ENCODE measurements at places on chromosomes 7 and 10.

- no peak for DNase-seq
Measured at GRCh38 chr7:158369290-158369689, 218.3 kb downstream of the PTPRN2 start.

DNA sequence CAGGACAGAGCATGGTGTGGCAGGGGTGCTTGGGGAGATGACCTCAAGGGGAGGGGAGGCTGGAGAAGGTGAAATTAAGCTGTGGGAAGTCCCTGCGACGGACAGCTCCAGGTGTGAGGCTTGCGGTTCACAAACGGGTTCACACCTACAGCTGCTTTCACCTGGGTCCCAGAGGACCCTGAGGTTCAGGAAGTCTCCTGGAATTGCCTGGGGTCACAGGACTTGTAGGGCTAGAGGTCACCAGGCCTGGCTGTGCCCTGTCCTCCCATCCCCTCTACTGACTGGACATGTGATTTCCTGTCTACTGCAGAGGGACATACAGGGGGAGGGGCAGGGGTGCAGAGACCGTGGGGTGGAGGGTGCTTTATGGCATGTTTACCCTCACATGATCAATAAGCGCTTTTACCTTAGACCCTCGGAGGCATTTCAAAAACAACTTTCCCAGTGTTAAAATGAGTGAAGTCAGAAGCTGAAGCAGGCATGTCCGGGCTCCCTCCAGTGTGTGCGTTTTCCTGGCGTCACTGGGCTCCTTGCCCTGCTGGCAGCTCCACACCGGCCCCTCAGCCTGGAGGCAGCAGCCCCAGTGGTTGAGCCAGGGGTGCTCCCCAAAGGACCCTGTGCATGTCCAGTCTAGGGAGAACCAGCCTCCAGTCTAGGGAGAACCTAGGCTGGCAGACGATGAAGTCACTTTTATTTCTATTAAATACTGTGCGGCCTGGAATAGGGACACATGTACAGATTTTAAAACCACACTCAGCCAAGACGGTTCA lies 66.6 kb upstream of the IGFBP3 start:
- no peak for DNase-seq

DNA sequence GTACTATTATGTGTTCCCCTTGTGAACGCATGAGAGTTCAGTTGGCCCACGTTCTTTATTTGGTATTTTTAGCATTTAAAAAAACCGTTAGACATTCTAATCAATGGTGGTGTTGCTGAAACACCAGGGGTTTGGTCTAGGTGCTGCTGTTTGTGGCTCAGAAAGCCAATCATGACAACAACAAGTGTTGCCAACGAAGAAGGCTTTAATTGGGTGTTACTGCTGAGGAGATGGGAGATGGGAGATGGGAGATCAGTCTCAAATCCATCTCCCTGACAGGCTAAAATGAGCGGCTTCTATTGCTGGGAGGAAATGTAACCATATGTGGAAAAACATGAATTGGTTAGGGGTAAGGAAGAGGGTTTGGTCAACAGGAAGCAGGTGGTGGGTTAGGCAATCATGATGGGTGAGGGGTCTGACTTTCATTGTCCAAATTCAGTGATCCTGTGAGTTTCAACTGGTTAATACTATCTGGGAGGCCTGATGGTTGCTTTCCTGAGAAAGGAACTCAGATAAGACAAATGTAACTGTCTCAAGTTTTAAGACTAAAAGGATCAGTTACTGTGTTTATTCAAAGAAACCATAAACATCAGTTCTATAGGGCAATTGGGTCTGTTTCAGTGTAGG lies 4.6 kb upstream of the ZNF425 start:
- DNase-seq = no peak

DNA sequence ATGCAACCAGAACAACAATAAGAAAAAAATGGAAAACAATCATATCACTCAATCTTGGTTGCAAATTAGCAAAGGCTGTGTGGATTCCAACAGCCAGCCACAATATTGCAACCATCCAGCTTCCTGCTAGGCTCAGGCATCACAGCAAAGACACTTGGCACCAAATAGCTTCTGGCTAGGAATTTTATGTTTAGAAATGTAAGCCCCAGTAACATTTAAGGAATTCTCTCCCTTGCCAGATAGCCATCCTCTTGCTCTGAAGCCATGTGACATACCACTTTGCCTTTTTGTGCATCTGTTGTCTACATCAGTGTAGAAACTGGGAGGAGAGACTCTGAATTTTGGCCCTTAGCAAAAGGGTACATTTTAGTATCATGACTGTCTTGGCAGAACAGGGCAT lies 22.2 kb downstream of the MKX start:
- no peak for DNase-seq

DNA sequence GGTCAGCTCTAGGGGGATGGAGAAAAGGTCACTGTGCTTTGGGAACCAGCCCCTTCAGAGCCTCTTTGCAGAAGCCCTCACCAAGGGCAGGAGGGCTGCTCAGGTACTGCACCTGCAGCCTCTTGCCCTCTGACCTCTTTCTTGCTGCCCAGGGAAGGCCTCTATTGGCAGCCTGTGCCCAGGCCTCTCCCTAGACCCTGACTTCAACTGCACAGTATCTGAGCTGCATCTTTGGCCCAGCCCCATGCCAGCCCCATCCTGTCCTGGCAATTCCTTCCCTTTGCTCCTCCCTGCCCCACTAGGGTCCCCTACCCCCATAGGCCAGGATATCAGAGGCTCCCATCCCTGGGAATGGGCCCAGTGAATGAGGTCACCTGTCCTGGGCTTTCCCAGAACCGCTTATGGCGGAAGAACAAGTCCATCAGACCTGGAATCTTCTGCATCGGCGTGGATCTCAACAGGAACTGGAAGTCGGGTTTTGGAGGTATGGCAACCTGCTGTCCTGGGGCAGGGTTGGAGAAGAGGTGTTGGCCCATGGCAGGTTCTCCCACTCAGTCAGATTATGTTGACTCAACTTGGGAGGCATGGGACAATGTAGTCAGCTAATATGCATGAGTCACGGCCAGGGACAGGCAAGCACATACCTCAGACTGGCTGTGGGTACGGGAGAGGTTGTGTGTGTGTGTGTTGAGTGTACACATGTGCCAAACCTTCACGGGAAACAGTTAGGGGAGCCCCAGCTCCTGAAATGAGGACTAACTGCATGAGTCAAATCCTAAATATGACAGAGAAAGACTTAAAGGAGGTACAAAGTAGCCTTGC lies 17.1 kb upstream of the CPA1 start:
- DNase-seq = no peak

DNA sequence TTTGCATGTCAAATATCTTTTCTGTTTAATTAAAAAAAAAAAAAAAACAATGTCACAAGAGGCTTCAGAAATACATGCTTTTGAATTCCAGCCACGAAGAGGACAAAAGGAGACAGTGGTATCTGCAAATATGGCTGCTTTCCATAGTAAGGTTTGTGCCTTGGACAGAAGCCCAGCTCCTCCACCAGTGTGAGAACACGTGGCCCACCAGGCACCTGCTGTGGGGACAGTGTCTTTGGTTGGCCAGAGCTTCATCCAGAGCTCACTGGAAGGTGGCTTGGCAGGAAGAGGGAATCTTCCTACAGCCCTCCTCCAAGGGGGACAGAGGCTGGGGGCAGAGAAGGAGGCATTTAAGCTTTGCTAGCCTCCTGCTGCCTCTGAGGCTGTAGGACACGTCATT lies 144.6 kb downstream of the GLCCI1 start:
- no peak for DNase-seq

DNA sequence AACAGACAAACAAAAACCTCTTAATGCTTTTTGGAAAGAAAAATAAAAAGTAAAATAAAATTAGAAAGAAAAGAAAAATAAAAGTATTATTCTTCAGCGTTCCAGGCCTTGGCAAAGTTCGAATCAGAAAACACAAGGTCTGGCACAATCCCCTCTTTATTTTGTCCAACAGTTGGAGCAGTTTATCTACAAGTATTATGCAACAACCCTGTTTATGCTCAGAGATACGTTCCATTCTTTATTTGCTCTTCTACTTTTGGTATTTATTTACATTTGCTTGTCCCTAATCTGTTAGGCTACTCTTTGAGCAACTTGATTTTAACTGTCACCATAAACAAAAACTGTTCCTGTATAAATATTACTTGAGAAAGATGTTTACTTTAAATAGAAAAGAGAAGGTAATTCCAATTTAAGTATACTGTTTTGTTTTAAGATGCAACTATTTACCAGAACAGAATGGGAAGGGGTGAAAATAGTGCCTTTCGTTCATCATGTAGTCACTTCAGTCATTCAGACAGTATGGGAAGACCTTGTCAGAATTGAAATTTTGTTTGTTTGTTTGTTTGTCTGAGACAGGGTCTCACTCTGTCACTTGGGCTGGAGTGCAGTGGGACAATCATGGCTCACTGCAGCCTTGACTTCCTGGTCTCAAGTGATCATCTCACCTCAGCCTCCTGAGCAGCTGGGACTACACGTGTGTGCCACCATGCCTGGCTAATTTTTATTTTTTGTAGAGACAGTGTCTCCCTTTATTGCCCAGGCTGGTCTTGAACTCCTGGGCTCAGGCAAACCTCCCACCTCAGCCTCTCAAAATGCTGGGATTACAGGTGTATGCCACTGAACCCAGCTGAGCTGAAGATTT lies 5.7 kb downstream of the PDK4 start:
- DNase-seq = no peak

DNA sequence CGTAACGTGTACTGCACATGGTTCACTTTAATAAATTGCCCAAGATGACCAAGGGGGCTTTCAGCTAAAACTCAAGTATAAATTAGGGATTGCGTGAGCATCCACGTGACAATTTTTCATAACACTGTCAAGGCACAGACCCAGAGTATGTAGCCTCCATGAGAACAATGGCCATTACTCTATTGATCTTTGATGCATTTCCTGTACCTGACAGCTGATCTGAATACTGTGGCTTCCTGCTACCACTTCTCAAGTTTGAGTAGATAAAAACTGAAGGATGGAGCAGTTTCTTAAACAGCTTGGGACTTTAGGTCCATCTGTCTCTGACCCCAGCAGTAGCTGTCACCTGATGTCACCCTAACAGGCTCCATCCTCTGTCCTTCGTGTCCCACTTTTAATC lies 98.9 kb downstream of the ABCC2 start:
- DNase-seq = no peak

GRCh38 chr10:119364645-119365600 lies 157.6 kb downstream of the GRK5 start:
- no peak for DNase-seq

- DNase-seq = no peak
Measured at GRCh38 chr7:3356173-3356572, 55.1 kb downstream of the SDK1 start.

DNA sequence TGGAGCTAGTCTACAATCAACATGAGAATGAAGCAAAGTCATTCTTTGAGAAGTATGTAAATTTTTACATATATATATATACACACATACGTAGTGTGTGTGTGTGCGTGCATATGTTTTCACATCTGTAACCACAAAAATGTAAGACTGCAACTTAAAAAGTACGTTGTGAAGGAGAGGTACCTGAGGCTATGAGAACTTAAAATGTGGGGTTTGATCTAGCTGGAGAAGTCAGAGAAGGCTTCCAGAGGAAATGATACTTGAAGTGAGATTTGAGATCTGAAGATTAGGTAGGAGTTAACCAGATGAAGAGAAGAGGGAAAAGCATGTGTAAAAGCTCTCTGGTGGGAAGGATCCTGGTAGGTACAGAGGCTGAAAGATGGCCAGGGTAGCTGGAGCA lies 5.8 kb downstream of the TAF5 start:
- DNase-seq = no peak

- DNase-seq = no peak
Measured at GRCh38 chr7:93923296-93923695, 1.8 kb downstream of the GNG11 start.

DNA sequence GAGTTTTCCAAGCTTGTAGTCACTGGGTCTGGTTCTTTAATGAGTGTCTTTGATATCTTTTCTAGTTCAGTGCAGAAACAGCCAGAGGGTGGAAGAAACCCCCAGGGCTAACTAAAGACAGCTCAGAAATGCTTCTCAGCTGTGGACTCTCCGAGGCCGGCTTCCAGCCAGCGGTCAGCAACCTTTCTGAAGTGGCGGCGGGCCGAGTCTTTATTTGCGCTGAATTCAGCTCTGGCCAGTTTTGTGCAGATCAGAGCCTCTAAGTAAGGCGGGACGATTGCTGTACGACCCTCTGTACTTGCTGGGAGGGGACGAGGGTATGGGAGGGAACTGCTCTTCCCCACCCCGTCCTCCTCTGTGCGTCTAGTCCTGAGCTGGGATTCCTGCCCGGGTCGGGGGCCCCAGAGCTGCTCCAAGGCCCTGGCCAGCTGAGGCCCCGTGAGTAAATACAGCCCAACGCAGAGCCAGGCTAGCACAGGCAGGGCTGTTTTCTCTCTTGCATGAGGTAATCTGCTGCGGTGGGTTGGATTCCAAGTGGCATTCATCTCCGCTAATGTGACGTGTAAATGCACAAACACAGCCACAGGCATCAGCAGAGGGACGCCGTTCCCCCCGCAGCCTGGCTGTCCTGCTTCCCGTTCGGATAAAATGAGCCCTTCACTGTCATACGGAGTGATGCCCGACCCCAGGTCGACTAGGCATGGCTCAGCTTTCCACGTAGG lies 159.8 kb downstream of the PIP4K2A start:
- peak; percentile 24 for DNase-seq

DNA sequence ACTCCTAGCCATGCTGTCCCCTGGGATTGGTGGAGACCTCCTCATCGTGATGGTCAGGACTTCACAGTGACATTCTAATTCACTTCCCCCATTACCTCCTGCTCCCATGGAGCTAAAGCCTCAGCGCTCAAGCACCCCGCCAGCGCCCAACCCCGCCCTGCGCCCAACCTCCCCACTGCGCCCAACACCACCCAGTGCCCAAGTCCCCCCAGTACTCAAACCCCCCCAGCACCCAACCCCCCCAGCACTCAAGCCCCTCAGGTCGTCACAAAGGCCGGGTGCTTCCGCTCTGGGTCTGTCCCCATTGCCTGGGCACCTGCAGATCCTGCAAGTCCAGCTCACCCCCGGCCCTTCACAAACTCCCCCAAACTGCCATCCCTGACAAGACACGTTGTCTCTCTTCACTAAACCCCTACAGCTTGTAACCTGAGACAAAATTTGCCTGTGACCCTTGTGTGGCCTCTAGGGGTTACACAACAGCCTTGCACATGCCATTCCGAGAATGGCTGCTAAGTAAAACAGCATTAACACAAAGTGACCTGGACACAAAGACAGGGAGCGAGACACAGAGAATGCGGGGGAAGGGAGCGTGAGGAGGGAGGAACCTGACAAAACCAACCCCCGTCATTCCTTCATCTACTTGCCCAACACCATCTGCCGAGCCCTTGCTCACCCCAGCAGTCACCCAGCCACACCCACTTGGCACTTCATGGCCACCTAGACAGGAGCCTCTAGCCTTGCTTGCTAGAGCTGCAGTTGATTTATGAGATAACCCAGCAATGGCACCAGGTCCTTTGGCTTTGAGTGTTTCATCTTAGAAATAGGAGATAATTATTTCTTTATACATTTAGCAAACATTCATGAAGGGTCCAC lies 107.8 kb downstream of the ADARB2 start:
- DNase-seq = no peak

DNA sequence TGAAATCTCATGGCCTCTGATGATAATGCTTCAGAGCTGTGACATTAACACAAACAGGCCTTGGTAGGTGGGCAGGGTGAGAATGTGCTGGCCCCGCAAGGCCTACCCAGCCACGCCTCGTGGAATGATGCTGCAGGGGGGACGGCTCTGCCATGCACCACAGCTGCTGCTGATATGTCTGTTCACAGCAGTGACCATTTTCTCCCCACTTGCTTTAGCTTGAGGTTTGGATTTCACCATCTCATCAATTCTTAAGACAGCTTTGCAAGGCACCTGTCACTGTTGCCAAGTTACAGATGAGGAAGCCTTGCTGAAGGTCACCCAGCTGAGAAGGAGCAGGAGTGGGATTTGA lies 128.3 kb downstream of the PTPN20 start:
- DNase-seq = no peak
